ENCODE measurements at places on chromosomes 13 and 19. TPM values are rescaled to one million over a fixed set of nuclear protein-coding genes. Genes with fewer than 3 reads are reported as not detected.

Gene FCGBP
- total RNA-seq, result 0.15 TPM

Gene F7
- not detected for total RNA-seq

Gene GGACT
- not detected for total RNA-seq

Gene LHB
- 1.8 TPM for total RNA-seq

Gene ZIC5
- 0.07 TPM for total RNA-seq

Gene CEACAM4
- total RNA-seq, result not detected

Gene RGL3
- total RNA-seq, result 2.5 TPM

Gene GPR183
- 0.74 TPM for total RNA-seq

Gene MFSD12
- total RNA-seq, result 50.7 TPM

Gene ACP7
- 1.7 TPM for total RNA-seq

Gene UPK1A
- not detected for total RNA-seq

Gene RASL11A
- total RNA-seq, result 138 TPM

Gene FPR1
- total RNA-seq, result 3.8 TPM

Gene AMER2
- not detected for total RNA-seq

Gene EFNA2
- total RNA-seq, result not detected

Gene LRRC63
- not detected for total RNA-seq

Gene FFAR1
- not detected for total RNA-seq

Gene ZNF492
- not detected for total RNA-seq

Gene CGB8
- 21.3 TPM for total RNA-seq

Gene FAM83E
- total RNA-seq, result not detected

Gene CATSPERD
- not detected for total RNA-seq

Gene CCNA1
- total RNA-seq, result 0.05 TPM

Gene OR7E24
- not detected for total RNA-seq

Gene ZNF566
- total RNA-seq, result 6.7 TPM

Gene ZNF132
- 4.8 TPM for total RNA-seq

Gene ATP7B
- 0.94 TPM for total RNA-seq

Gene ATP4A
- not detected for total RNA-seq

Gene PGLYRP1
- total RNA-seq, result not detected

Gene PRSS57
- not detected for total RNA-seq

Gene ICAM4
- not detected for total RNA-seq

Gene LGALS16
- not detected for total RNA-seq

Gene ZNF543
- 7.5 TPM for total RNA-seq

Gene CYP2S1
- 5.6 TPM for total RNA-seq

Gene KLK6
- 0.74 TPM for total RNA-seq

Gene TEX29
- total RNA-seq, result not detected

Gene ZNF765
- 10.1 TPM for total RNA-seq

Gene ZSCAN5B
- not detected for total RNA-seq

Gene TUBB4A
- total RNA-seq, result not detected

Gene HAUS8
- total RNA-seq, result 20.9 TPM

Gene THSD1
- 3.4 TPM for total RNA-seq

Gene PRKCG
- not detected for total RNA-seq

Gene NOVA2
- total RNA-seq, result 0.10 TPM

Gene GJB2
- not detected for total RNA-seq

Gene ELSPBP1
- 24.4 TPM for total RNA-seq

Gene ZNF222
- total RNA-seq, result 10.8 TPM

Gene OR7A10
- not detected for total RNA-seq

Gene CAPN12
- 1.0 TPM for total RNA-seq

Gene CERS1
- total RNA-seq, result 1.1 TPM

Gene TMEM91
- total RNA-seq, result 0.17 TPM

Gene KEAP1
- total RNA-seq, result 39.8 TPM

Gene ZNF546
- total RNA-seq, result 0.96 TPM

Gene GPR12
- total RNA-seq, result not detected

Gene NCR1
- total RNA-seq, result not detected

Data from M059J (cell line).